ENCODE measurements at places on chromosomes 3 and 15.
A peak's percentile ranks its signal among the peaks of the same experiment; 100 is the strongest.

DNA sequence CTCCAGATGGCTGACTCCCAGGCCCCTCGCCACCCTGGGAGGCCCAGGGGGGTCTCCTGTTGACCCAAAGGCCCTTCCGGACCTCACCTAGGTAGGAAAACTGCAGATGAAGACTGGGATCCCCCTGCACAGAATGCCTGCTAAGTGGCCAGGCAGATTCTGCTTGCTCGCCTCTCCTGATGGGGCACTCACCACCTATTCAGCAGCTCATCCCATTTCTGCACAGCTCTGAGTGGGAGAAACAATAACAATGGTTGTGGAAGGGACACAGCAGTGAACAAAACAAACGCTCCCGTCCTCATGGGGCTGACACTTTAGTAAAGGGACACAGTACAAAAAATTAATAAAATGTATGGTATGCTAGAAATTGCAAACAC lies 24.9 kb upstream of the FGD5 start:
- DNase-seq, result no peak

GRCh38 chr3:11050666-11051323 lies 58.2 kb downstream of the SLC6A1 start:
- DNase-seq, result no peak

GRCh38 chr3:136193278-136194054 lies 2.7 kb downstream of the MSL2 start:
- DNase-seq, result no peak

GRCh38 chr3:133210656-133211055 lies 172.5 kb downstream of the TMEM108 start:
- no peak for DNase-seq

- DNase-seq, result no peak
Measured at GRCh38 chr15:80920271-80920699, 69.3 kb downstream of the MESD start.

- DNase-seq, result no peak
Measured at GRCh38 chr3:31639828-31640227, 107.1 kb downstream of the STT3B start.

GRCh38 chr3:113717818-113718217 lies 21.4 kb upstream of the USF3 start:
- no peak for DNase-seq

GRCh38 chr15:65655026-65655425 lies 33.3 kb downstream of the SLC24A1 start:
- DNase-seq, result no peak

- no peak for DNase-seq
Measured at GRCh38 chr15:75223688-75224087, 22.0 kb downstream of the C15orf39 start.

DNA sequence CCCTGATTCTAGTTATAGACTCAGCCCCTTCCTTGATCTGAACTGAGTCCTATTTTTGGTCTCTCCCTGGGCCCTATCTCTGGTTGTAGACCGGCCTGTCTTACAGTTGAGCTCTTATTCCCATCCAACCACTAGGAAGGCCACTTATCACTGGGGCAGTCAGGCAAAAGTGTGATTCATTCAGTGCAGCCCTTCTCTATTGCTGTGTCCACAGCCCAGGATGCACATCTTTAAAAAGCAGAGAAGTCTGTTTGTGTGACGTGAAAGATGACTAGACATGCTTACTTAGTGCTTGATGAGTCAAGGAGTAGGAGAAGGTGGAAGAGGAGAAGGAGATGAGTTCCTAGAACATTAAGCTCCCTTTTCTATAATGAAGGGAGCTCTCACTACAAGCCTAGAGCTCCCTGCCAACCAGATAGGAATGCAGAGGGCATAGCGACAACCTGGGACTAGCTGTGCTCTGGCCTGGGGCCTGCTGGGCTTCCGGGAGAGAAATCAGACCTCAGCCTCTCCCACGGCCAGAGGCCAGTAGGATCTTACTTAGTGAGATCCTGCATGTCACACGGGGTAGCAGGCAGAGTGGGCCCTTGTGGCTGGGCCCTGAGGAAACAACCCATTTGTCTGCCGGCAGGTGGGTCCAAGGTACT lies 25.7 kb downstream of the INSYN1 start:
- DNase-seq, result no peak

- no peak for DNase-seq
Measured at GRCh38 chr3:164723396-164723795, 354.9 kb downstream of the SI start.

- no peak for DNase-seq
Measured at GRCh38 chr15:80816936-80817335, 37.8 kb downstream of the CEMIP start.

DNA sequence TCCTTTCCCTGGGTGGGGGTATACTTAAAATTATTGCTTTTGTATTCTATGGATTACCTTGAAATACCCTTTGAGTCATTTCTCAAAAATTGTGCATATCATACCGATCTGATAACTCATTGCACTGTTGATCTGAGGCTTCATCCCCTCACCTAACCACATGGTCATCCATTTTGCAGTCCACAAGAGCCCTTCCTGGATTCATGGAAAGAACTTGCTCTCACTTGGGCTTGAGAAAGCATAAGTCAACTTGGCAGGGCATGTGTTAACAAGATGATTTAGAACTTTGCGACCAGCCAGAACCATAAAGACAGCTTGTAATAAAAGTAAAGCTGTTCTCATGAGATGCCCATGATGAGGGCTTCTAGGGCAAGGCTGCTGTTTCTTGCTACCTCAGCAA lies 22.2 kb downstream of the MME start:
- no peak for DNase-seq

DNA sequence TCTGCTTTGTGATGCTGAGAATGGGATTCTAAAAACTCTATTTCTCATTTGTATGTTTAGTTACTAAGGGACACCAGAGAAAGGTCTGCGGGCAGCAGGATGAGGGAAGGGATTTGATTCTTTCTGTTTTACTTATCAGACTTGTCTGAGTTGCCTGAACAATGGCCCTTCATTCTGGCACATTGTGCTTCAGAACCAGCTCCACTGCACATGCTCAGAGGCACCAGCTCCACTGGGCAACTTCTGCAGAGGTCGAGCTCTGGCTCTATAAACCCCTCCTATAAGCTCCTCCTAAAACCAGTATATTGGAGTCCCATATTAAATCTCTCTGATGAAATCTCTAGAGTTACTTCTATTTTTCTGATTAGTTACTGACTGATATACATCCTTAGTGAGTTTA lies 453.2 kb upstream of the CDIN1 start:
- DNase-seq, result no peak

- DNase-seq, result peak; percentile 38
Measured at GRCh38 chr3:150286390-150287147, 121.5 kb upstream of the TSC22D2 start.

DNA sequence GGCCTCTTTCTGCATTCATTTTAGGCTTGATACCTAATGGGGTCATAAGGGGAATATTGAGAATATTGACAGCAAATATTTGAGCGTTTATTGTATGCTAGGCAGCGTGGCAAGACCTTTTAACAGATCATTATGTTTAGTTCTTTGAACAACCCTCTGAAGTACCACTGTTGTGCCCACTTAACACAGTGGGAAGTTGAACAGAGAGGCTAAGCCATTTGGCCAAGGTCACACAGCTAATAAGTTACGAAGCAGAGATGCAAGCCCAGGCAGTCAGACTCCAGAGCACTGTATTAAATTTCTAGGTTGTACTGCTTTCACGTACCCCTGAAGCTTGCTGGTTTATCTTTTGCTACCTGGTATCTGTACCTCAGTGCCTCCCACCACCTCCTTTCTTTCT lies 1.1 kb downstream of the RAB7A start:
- no peak for DNase-seq

DNA sequence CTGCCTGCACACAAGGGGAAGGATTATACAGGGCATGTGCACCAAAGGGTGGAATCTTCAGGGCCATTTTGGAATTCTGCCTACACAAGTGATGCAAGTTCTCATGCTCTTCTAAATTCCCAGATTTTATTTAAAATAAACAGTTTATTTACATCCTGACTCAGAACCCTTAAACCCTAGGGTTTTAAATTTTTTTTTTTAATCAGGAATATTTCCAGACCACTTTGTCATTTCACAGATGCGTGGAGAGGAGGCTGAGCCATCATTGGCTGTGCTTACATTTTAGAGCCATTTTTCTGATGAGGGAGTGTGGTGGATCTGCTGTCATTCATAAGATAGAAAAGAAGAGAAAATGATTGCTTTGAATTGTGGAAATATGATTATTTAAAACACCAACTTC lies 65.2 kb upstream of the MNS1 start:
- DNase-seq, result no peak

GRCh38 chr15:64105113-64105704 lies 9.4 kb downstream of the SNX1 start:
- DNase-seq, result no peak

GRCh38 chr15:87118435-87118834 lies 1038.8 kb downstream of the AGBL1 start:
- no peak for DNase-seq

DNA sequence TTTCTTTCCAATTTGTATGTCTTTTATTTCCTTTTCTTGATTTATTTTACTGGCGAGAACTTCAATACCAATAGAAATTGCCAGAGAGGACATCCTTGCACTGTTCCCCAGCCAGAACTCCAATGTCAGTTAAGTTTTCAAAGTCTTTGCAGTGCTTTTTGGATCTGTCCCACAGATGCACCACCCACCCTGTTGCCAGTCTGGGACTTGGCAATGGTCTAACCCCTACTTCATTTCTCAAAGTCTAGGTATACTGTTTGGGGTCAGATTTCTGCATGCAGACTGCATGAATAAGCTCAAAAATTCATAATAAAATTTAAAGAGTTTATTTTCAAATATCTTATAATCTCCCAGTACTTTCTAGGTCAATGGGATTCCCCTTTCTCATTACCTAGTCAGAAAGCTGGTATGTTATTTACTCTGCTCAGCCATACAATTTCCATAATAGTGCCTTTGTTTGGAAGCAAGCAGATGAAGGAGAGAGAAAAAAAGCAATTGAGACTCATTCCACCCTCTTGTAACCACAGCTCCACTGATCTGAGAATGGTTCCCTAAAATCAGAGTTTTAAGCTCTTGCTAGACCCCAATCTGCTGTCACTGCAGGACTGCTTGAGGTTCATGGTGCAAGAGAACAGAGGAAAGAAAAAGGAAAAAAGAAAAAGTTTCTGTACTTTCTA lies 125.9 kb upstream of the PLXND1 start:
- no peak for DNase-seq

DNA sequence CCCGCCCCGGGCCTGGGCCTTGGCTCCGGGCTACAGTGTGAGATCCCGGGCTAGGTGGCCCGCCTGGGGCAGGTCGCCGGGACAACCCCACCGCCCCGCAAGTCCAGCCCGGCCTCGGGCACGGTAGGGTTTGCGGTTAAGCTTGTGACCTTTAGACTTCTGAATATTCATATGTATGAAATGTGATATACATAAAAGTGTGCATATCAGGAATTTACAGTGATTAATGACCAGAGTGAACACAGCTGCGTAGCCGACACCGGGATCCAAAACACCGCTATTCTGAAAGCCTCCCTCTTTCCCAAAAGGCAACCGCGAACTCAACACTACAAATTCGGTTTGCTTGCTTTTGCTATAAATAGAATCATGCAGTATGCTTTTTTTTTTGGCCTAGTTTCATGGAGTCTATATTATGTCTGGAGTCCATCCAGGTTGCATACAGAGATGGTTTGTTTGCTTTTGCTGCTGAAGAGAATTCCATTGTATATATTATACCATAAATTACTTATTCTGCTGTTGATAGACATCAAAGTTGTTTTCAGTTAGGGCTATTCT lies 636 bp upstream of the SNRPA1 start:
- no peak for DNase-seq

DNA sequence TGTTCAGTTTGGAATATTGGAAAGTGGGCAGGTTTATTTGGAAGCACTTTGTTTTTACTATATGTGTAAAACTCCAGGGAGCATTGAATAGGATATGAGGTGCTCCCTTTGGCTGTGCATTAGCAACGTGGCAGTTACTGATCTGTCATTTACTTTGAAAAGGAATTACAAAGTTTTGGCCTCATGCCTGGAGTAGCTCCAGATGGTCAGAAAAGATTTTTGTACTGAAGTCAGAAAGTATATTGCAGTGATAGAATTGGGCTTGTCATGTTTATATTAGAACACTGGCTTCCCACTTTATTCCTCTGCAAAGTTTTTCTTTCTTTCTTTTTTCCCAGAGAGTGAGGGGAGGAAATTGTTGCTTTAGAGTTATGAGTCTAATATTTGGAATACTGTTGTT lies 26.1 kb downstream of the FNDC3B start:
- peak; percentile 86 for DNase-seq

GRCh38 chr3:182812123-182812522 lies 18.8 kb downstream of the ATP11B start:
- no peak for DNase-seq

GRCh38 chr15:59722476-59722875 lies 33.4 kb upstream of the BNIP2 start:
- DNase-seq, result no peak

DNA sequence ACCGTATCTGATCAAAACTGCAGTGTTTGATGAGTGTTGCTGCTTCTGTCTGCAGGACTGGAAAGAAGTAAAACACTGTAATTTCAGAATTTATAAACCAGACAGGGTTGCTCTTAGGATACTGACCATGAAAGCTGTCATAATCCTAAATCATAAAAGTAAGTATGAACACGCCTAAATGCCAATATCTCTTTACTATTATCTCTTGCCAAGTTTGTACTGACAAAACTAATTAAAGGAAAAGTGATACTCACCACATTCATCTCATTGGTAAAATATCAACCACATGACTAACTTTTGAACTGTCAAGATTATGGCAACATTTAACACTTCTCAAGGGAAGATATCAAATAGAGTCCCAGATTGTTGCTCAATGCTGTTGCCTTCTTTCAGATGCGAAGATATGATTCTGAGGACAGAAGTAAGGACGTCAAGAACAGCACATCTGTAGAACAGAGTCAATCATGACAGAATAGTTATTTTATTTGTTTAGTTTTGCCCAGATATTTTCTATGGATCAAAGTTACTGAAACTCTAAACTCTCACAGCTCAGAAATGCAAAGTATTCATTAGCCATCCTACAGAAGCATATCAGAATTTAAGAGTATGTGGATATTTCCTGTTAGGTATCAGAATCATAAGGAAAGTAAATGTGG lies 61.4 kb upstream of the COL8A1 start:
- no peak for DNase-seq

DNA sequence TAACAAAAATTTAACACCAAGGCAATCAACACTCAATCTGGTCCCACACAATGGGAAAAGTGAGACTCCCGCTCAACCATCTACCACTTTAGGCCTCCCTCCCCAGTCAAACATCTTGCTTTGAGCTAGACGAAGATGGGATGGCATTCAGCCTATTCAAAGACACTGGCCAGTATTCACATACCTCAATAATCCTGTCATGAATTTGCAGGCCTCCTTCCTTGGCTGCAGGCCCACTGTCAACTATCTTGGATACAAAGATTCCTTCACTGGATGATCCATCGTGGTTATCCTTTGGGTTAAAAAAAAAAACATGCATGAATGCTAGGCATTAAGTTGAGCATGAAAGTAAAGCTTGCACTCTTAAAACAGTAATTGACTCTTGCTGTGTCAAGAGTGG lies 22.6 kb downstream of the PDZRN3 start:
- no peak for DNase-seq

GRCh38 chr3:46675843-46676567 lies 17.5 kb downstream of the ALS2CL start:
- no peak for DNase-seq

GRCh38 chr3:122772827-122773226 lies 20.8 kb downstream of the HSPBAP1 start:
- no peak for DNase-seq

GRCh38 chr3:181872887-181873286 lies 161.2 kb downstream of the SOX2 start:
- no peak for DNase-seq
